Cardiac muscle cell (in vitro differentiated cells and primary cell): ENCODE measurements at places on chromosomes 6 and 20.

DNA sequence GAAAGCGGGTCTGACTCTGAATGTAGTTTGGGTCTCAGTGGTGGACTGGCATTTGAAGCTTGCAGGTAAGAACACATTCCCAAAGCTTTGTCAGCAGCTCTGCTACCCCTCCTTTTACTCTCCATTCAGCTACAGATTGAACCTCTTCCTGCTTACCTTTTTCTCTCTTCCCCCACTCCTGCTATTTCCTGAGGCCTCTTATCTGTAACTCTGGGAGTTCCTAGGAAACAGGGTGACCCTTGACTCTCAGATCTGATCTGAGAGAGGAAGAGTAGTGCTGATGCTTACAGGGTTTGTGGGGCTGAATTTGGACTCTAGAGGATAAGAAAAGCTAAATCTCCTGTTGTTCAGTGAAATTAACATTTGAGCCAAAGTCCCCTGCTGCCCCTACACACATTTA is 21.4 kb downstream of the BRPF3 start:
- no peak overlapping the region for H3K4me3 ChIP-seq
- peaks cover 59% of the 10 kb centered on the region for H3K36me3 ChIP-seq

GRCh38 chr20:50594231-50594590 is 84.0 kb downstream of the PTPN1 start:
- H3K4me3 ChIP-seq, result no peak overlapping the region
- no peak overlapping the region for H3K27ac ChIP-seq
- DNase-seq, result no peak
- no peaks in the 10 kb centered on the region for H3K36me3 ChIP-seq

DNA sequence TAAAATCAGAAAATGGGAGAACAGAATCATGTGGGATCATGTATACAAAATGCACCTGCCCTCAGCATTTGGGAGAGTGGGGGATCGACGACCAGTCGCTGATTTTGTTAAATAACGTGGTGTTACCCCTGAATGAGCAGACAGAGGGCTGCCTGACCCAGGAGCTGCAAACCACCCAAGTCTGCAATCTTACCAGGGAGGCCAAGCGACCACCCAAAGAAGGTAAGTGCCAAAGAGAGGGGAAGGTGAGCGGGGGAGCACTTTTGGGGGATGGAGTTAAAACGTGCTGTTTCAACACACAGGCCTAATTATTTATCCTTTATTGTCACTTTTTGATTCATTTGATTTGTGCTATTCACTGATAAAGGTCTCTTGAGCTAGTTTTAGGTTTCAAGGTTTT is 4.1 kb downstream of the ADGRB3 start:
- DNase-seq, result no peak
- peaks cover 51% of the 10 kb centered on the region for H3K27me3 ChIP-seq
- H3K4me3 ChIP-seq, result no peak overlapping the region
- no peaks in the 10 kb centered on the region for H3K36me3 ChIP-seq

DNA sequence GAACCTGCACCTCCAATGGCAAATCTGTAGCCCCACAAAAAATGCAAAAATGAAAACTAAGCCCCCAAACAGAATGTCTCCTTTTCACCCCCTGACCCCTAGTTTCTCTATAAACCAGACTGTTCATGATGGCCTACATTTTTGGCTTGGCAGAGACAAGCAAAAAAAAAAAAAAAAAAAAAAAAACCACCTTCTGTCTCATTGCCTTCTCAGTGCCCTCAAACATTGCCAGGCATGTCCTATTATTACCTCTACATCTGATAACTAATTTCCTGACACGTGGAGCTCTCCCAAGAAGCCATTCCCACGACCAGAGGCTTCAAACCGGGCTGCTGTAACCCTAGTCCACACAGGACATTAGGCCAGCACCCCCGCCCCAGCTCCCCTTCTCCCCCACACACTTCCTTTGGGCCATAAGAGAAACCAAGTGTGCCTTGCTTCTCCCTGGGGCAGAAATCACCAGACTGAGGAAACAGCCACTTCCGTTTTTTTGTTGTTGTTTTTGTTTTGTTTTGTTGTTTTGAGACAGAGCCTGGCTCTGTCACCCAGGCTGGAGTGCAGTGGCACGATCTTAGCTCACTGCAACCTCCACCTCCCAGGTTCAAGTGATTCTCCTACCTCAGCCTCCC is 65.4 kb downstream of the GPR6 start:
- H3K27ac ChIP-seq, result no peak overlapping the region
- H3K27me3 ChIP-seq, result no peaks in the 10 kb centered on the region
- no peaks in the 10 kb centered on the region for H3K36me3 ChIP-seq
- H3K4me3 ChIP-seq, result no peak overlapping the region
- no peaks in the 10 kb centered on the region for H3K4me1 ChIP-seq

GRCh38 chr6:29082457-29082856 is 4.7 kb downstream of the OR2B3 start:
- no peaks in the 10 kb centered on the region for H3K4me1 ChIP-seq
- H3K4me3 ChIP-seq, result no peak overlapping the region
- no peak overlapping the region for H3K27ac ChIP-seq
- H3K27me3 ChIP-seq, result no peaks in the 10 kb centered on the region
- no peaks in the 10 kb centered on the region for H3K36me3 ChIP-seq

DNA sequence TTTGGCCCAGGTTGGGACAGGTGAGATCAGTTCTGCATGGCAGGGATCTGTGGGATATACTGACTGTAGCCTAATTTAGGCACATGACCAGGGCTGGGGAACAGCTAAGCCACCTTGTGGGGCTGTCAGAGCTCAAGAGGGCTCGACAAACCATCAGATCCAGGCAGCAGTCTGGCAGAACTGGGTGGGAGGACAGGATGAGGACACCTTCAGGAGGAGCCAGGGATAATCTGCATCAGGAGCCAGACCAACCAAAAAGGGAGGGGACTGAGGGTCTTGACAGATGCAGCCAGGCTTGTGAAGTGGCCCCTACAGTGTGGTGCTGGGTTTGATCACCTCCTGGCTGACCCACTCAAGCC is 123.4 kb downstream of the MAFB start:
- H3K36me3 ChIP-seq, result no peaks in the 10 kb centered on the region
- H3K27me3 ChIP-seq, result no peaks in the 10 kb centered on the region
- DNase-seq, result peak; percentile 7

GRCh38 chr6:1774226-1774915 is 164.7 kb downstream of the FOXC1 start:
- H3K4me3 ChIP-seq, result no peak overlapping the region
- no peak for DNase-seq
- peaks cover 13% of the 10 kb centered on the region for H3K4me1 ChIP-seq
- no peaks in the 10 kb centered on the region for H3K27me3 ChIP-seq
- no peaks in the 10 kb centered on the region for H3K36me3 ChIP-seq

- H3K27ac ChIP-seq, result peak overlapping the region; percentile 94
- no peaks in the 10 kb centered on the region for H3K27me3 ChIP-seq
- no peak for DNase-seq
- H3K4me3 ChIP-seq, result no peak overlapping the region
- no peaks in the 10 kb centered on the region for H3K36me3 ChIP-seq
These were observed 32.1 kb downstream of the SNAI1 start for GRCh38 chr20:50014570-50015562.

DNA sequence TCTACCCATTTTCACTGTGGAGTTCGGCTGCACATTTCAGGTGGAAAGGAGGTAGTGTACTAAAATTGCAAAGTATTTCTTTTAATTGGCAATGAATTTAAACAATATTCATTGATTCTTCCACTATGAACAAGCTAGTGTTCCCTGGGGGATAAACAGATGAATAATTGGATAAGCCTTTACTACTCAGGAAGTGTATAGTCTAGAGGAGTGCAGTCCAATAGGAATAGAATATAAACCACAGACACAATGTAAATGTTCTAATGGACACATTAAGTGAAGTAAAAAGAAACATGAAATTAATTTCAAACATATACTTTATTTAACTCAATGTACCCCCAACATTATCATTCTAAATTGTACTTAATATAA is 28.7 kb downstream of the SGK1 start:
- no peaks in the 10 kb centered on the region for H3K36me3 ChIP-seq
- H3K4me1 ChIP-seq, result no peaks in the 10 kb centered on the region
- DNase-seq, result no peak
- H3K27me3 ChIP-seq, result no peaks in the 10 kb centered on the region

DNA sequence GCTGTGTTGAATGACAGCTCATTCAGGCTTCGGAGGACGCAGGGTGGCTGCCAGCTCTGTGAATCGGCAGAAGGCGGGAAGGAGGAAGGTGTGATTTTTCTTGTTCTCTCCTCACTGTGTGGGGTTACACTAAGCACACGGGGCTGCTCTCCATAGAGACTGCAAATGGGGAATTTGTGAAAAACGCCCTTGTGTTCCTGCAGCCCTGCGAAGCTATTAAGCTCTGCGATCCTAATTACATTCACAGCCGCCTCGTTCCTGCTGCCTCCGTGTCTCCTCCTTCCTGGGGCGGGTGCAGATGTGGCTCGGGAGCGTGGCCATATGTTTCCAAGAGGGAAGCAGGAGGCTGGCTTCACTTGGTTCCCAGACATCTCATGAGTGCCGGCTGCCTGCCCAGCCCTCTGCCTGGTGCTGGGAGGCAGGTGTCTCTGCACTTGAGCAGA is 124.0 kb downstream of the TOX2 start:
- no peaks in the 10 kb centered on the region for H3K36me3 ChIP-seq
- no peaks in the 10 kb centered on the region for H3K4me1 ChIP-seq
- H3K27ac ChIP-seq, result no peak overlapping the region

- no peak overlapping the region for H3K27ac ChIP-seq
- no peaks in the 10 kb centered on the region for H3K36me3 ChIP-seq
- H3K4me3 ChIP-seq, result no peak overlapping the region
- H3K4me1 ChIP-seq, result no peaks in the 10 kb centered on the region
These were observed 1014.6 kb downstream of the GRIK2 start for GRCh38 chr6:102407886-102408741.

GRCh38 chr6:168124921-168125320 is 45.9 kb upstream of the FRMD1 start:
- H3K4me1 ChIP-seq, result no peaks in the 10 kb centered on the region
- DNase-seq, result no peak
- H3K27ac ChIP-seq, result no peak overlapping the region
- H3K4me3 ChIP-seq, result no peak overlapping the region

GRCh38 chr6:91196729-91197128 is 609.9 kb upstream of the MAP3K7 start:
- H3K4me3 ChIP-seq, result no peak overlapping the region
- no peak for DNase-seq
- H3K4me1 ChIP-seq, result no peaks in the 10 kb centered on the region
- no peaks in the 10 kb centered on the region for H3K36me3 ChIP-seq

DNA sequence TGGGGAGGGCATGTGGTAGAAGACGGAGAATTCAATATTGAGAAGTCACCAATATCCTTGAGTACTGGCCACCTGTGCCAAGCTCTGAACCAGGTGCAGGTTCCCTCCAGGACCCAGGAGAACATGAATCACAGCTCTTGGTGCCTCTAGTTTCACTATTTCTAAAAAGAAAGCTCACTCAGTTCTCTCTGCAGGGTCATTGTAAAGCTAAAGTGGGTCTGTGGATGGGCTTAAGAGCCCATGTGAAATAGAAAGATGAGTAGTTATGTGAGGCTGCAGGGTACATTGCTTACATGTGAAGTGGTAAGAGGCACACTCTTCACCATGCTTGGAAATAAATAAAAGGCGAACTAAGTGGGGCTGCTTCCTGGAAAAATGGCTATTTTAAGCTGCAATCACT is 43.6 kb downstream of the ZNF831 start:
- no peaks in the 10 kb centered on the region for H3K4me1 ChIP-seq
- H3K27me3 ChIP-seq, result no peaks in the 10 kb centered on the region
- H3K4me3 ChIP-seq, result no peak overlapping the region
- no peaks in the 10 kb centered on the region for H3K36me3 ChIP-seq
- no peak overlapping the region for H3K27ac ChIP-seq

- peaks cover 10% of the 10 kb centered on the region for H3K4me1 ChIP-seq
- H3K4me3 ChIP-seq, result no peak overlapping the region
- H3K27me3 ChIP-seq, result no peaks in the 10 kb centered on the region
- no peak overlapping the region for H3K27ac ChIP-seq
- H3K36me3 ChIP-seq, result no peaks in the 10 kb centered on the region
These were observed 100.4 kb downstream of the JAG1 start for GRCh38 chr20:10573273-10573950.

GRCh38 chr20:17808357-17808756 is 108.6 kb downstream of the BANF2 start:
- no peaks in the 10 kb centered on the region for H3K36me3 ChIP-seq
- H3K27me3 ChIP-seq, result no peaks in the 10 kb centered on the region
- peak; percentile 72 for DNase-seq
- H3K4me3 ChIP-seq, result no peak overlapping the region
- no peak overlapping the region for H3K27ac ChIP-seq

GRCh38 chr20:4600308-4601014 is 121.2 kb upstream of the PRND start:
- no peaks in the 10 kb centered on the region for H3K4me1 ChIP-seq
- no peak overlapping the region for H3K27ac ChIP-seq
- DNase-seq, result no peak
- peaks cover 18% of the 10 kb centered on the region for H3K27me3 ChIP-seq
- no peaks in the 10 kb centered on the region for H3K36me3 ChIP-seq
- H3K4me3 ChIP-seq, result no peak overlapping the region

GRCh38 chr6:56988145-56988544 is 33.2 kb downstream of the BEND6 start:
- H3K27ac ChIP-seq, result no peak overlapping the region
- DNase-seq, result no peak
- no peaks in the 10 kb centered on the region for H3K4me1 ChIP-seq
- H3K4me3 ChIP-seq, result no peak overlapping the region

DNA sequence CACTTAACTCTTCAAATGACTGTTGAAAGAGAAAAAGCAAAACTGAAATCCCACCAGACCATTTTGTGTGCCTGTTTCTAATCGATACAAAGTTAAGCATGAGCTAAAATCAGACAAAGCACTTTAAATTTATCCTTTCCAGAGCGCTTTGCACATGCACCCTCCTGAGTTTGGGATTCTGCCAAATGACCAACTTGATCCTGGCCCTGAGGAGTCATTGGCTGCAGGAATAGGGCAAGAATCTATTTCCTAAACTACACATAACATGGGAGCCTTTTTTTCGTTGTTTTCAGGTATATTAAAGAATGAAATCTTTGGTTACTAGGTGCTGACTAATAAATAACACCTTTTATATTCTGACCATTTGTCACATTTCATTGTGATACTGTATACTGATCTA is 23.8 kb upstream of the MTHFD1L start:
- no peaks in the 10 kb centered on the region for H3K36me3 ChIP-seq
- DNase-seq, result no peak
- H3K4me3 ChIP-seq, result no peak overlapping the region
- H3K27ac ChIP-seq, result no peak overlapping the region
- H3K27me3 ChIP-seq, result no peaks in the 10 kb centered on the region

DNA sequence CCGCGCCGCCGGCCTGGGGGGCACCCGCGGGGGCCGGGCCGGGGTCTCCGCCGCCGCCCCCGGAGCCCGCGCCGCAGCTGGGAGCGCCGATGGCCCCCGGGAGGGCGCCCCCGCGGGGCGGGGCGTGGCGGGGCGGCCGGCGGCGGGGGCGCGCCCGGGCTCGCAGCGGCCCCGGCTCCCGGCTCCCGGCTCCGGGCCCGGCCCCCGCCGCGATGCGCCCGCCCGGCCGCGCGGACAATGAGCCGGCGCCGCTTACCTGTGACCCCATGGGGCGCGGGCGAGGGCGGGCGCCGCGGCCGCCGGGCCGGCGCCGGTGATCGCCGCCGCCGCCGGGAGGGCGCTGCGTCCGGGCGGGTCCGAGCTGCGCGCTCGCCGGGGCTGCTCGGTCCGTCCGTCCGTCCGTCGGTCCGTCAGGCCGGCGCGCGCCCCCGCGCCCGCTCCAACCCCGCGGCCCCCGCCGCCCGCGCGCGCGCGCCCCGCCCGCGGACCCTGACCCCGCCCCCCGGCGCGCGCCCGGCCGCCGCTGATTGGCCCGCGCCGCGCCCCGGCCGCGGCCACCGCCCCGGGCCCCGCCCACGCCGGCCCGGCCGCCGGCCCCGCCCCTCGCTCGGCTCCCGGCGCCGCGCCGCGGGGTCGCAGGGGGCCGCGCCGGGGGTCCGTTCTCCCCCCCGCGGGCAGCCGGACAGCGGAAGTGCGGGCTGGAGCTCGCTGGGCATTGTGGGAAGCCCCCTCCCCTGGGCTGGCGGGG is at the start of gene ZBTB46:
Gene ZBTB46, minus strand, starts transcription at position 424 of the 748 bp plus-strand sequence. CDS start 40,507 bp downstream, outside the sequence.
- peak within 1 kb of the TSS; percentile 69 for H3K27ac ChIP-seq
- no peaks in the 10 kb centered on the region for H3K36me3 ChIP-seq
- H3K4me3 ChIP-seq, result peak within 1 kb of the TSS; percentile 99
- H3K4me1 ChIP-seq, result peaks cover 36% of the 10 kb centered on the region
